ENCODE measurements at places on chromosomes 7 and 10.

DNA sequence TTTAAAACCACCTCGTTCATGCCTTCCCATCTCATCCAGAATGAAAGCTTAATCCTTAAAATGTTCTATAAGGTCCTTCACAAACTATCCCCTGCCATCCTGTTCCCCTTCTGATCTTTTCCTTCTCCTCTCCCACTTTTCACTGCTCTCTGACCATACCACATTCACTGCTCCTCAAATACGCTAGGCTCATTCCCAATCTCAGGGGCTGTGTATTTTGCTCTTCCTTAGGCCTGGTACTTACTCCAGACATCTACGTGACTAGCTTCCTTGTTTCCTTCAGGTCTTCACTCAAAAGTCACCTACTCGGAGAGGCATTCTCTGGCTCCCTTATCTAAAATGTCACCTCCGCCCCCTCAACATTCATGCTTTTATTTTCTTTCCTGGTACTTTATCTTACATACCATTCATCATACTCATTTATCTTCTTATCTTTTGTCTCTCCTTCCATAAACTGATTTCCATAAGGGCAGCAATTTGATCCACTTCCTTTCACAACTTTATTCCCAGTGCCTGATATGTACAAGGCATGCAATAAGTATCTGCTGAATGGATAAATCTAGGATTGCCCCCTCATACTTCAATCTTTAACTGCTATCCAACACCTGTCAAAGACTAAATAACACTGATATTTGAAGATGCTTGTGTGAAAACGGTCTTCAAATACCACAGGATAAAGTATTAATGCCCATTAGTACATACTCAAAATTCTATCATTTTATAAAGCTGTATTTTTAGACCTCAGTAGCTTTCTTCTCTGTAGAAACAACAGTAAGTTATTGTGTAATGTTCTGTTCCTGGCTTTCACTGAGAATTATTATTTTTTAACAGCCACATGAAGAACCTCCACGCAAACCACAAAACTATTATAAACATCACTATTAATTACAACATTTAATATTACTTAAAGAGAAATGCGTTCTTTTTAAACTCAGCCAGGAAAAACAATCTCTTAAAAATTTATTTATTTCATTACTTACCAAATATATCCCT, 27.0 kb downstream of the JMJD1C start:
- peak; percentile 51 for DNase-seq

DNA sequence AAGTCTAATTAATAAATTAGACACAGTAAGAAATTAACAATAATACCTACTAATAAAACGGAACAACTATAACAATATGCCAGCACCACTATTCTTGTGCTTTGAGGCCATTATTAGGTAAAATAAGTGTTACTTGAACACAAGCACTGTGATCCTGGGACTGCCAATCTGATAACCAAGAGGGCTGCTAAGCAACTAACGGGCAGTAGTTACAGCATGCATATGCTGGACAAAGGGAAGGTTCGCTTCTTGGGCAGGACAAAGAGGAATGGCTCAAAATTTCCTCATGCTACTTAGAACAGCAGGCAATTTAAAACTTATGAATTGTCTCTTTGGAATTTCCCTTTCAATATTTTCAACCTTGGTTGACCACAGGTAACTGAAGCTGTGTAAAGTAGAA, 718.6 kb downstream of the SORCS3 start:
- DNase-seq = no peak

- no peak for DNase-seq
These were observed 161.8 kb upstream of the KIAA1217 start for GRCh38 chr10:24047176-24047575.

GRCh38 chr7:78777829-78778228, 675.6 kb downstream of the MAGI2 start:
- peak; percentile 30 for DNase-seq

DNA sequence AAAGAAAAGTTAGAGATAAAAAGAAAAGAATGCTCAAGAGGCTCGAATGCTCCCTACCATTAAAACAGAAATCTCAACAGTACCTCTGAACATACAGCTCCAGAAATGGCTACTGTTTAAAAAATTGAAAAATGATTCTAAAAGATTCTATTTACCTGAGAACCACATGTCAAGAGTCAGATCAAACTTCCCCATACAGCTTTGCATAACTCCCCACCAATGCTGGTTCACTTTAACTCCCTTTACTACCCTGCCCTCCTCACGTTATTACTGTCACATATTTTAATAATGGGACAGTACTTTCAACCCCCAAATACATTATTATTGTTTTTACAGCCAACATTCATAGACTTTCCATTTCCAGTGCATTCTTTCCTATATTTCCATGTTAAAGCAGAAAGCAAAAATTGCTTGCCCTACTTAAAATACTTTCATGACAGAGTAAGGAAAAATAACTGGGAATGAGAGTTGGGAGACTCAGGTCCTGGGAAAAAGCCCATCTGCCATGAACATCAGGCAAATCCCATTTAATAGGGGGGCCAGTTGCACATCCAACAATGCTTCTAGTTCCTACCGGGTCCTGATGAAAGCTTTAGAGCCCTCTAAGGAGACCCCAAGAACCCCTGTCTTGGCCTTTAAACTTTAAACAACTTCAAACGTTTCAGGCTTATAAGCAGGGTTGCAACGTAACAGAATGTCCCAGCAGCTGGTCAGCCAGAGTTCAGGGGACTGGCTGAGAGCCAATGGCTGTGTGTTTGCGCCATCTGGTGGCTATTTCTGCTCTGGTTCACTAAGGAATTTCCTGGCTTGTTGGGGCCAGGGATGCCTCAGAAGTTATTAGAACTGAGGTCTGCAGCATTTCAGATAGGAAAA, 247.4 kb downstream of the ELMO1 start:
- DNase-seq = peak; percentile 95

GRCh38 chr10:18793951-18794350, 134.7 kb downstream of the ARL5B start:
- DNase-seq = peak; percentile 1

- DNase-seq = peak; percentile 19
These were observed 59.1 kb downstream of the CSTF2T start for GRCh38 chr10:51640120-51640819.

DNA sequence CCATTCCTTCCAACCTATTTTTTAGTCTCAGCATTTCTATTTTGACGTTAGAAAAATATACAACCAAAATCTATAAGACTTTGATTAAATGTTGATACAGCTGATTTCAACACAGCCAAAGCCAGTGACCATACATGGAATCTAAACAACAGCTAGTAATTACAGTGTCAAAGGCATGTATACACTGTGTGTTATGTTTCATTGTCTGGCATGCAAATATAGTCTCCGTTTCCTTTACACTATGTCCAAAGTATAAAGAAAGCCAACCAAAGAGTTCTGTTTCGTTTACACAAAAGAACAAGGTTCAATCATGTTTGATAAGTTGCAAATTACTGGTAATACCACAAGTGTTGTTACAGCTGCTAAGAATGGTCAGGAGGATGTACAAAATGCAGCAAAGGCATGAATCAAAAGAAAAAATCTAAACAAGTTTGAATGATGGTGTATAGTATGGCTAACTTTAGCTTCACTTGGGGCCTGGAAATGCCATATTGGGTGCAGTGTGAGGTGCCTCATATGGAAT, 268.3 kb upstream of the FERD3L start:
- peak; percentile 30 for DNase-seq
